ENCODE measurements at places on chromosomes 4 and X.
A peak's percentile ranks its signal among the peaks of the same experiment; 100 is the strongest.

DNA sequence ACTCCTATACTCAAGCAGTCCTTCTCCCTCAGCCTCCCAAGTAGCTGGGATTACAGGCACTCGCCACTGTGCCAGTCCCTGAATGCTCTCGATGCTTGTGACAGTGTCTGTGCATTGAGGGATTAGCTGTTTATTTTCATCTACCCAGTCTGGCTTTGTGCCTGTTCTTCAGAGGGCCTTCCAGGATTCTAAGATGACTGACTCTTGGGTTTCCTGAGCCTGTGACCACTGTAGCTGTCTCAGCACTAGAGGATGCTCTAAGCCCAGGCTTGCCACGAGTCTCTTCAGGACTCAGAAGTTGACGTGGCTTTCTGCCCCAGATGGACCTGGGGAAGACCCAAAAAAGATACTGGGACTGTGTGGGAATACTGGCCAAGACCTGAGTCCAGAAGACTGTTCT is 201.4 kb downstream of the ARHGAP10 start:
- DNase-seq: no peak

DNA sequence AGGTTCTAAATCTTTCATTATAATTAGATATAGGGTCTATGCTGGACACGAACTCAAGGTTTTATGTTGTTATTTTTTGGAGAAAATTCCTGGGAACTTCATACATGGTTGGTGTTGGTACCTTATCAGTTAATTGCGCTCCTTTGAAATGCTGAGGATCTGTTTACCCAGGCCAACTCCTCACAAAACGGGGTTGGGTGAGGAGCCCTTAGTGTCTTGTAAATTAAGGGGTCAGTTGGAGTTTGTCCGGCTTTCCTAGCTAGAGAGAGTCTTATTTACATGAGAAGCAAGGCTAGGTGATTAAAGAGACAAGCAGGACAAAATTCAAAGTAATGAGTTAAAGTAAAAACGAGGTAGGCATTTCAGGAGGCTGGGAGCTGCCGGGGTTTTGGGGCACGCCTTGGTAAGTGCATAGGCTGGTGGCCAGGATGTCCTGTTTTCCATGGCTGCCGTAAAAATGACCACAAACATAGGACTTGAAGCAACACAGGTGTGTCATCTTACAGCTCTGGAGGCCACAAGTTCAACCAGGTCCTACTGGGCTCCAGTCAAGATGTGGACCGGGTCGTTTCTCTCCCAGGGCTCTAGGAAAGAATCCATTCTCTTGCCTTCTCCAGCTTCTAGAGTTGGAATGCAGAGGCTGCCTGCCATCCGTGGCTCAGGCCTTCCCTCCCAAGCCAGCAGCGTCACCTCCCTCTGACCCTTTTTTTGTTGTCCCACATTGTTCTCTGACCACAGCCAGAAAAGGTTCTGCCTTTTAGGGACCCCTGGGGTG is 19.8 kb downstream of the PSAPL1 start:
- no peak for DNase-seq

DNA sequence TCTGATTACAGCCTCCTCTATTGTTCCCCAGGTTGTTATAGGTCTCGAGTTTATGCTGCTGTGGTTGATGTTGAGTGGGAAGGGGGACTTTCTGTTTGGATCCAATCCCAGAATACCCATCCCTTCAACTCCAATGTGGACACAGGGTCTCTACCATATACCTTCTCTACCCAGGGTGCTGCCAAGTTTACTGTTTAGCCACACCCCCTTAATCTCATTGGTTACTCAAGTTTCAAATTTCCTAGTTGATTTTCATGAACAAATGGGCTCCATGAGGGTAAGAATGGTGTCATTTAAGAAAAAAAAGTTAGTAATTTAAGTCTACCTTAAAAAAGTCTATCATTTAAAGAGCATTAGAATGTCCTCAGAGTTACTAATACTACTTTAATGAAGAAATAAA is 3.6 kb upstream of the SPP1 start:
- DNase-seq: no peak

- no peak for DNase-seq
These were observed 32.8 kb downstream of the ABCE1 start for GRCh38 chr4:145130788-145131399.

DNA sequence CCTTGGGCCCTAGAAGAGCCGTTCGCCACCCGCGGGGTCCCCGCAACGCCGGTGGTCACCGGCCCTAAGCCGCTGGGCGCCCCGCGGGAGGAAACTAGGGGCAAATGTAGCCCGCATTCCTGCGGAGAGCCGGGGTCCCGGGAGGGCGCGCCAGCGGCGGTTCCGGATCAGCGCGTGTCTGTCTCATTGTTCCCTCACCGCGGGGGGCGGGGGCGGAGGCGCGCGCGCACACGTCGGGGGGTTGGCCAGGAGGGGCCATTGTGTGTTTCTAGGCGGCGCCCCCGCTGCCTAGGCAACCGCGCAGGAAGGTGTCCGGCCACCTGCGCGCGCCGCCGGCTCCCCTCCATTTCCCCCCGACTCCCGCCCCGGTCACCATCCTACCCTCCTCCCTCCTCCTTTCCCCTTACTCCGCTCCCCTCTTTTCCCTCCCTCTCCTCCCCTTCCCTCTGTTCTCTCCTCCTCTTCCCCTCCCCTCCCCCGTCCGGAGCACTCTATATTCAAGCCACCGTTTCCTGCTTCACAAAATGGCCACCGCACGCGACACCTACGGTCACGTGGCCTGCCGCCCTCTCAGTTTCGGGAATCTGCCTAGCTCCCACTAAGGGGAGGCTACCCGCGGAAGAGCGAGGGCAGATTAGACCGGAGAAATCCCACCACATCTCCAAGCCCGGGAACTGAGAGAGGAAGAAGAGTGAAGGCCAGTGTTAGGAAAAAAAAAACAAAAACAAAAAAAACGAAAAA is 789 bp upstream of the DDX3X start:
- DNase-seq: peak; percentile 94

GRCh38 chr4:16931339-16932305 is 33.2 kb upstream of the LDB2 start:
- DNase-seq: no peak

DNA sequence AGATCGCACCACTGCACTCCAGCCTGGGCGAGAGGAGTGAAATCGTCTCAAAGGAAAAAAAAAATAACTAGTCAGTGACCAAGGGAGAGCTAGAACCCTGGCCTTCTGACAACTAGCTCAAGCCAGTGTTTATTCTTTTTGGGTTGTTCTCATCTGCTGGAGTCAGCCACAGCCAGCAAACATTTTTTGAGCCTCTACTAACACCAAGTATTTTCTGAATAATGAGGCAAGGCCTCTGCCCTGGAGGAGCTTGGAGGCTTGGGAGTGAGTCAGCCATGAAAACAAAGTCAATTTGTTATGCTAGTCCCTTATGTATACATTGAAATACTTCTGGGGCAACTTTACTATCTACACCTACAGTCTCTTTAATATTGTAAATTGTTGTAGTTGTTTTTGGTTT is 46.5 kb downstream of the TMA16 start:
- DNase-seq: no peak

DNA sequence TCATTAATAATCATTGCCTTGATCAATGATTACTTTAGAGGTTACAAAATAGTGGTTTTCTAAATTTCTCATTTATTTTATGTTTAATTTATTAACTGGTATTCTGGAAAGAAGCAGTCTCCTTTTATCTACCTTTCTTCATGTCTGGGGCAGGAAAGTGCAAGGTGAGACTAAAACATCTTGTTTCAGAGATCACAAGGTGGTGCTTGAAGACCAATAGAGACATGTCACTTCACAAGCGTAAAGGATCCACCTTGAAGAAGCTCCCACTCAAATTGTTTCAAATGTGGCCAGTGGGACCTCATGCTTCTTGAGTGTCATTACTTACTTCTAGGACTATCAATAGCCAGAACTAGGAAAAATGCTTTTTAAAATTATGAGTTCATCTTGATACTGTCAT is 1568.7 kb downstream of the RPA4 start:
- DNase-seq: no peak

DNA sequence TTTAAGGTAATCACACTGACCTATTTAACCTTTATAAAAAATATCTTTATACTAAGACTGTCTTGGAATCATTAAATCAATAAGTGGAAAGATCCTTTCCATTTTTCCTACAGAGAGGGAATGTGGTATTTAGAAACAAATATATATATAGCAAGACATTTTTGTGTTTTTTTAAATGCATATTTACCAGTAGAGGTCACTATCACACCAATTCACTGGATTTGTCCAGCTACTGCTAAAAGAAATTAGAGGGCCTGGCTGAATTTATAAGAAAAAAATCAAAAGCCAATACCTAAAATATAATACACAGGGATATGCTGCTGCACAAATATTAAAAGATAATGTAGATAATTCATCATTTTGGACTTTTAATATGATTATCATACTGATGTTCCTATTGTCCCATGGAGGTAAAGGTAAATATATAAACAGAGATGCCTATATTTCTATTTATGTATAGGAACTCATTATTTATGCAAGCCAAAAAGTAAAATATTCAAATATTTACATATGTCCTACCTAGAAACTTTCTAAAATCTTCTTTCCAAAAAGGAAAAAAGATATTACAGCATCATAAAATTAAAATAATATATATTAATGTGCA is 69.5 kb downstream of the PDE5A start:
- DNase-seq: no peak

- DNase-seq: no peak
These were observed 186.3 kb downstream of the DTHD1 start for GRCh38 chr4:36467670-36468069.

GRCh38 chr4:108058685-108059440 is 69.2 kb downstream of the HADH start:
- no peak for DNase-seq

DNA sequence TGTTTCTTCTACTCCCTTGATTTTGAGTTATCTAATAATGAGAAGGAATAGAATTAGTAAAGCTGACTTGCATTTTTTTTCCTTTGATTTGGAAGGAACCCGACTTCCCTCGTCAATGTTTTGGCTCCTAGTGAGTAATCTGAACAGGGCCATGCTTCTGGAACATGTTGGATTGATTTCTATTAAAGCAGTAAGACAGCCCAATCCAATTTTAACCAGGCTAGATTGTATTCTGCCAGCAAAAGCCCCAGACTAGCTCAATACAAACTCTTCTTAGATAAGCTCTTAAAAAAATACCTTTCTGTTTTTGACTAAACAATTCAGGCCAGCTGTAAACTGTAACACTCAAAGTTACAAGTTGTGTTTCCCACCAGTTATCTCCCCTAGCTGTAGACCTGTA is 126.2 kb downstream of the IRS4 start:
- no peak for DNase-seq

- no peak for DNase-seq
These were observed 140.5 kb downstream of the KLHL8 start for GRCh38 chr4:87079967-87080366.

DNA sequence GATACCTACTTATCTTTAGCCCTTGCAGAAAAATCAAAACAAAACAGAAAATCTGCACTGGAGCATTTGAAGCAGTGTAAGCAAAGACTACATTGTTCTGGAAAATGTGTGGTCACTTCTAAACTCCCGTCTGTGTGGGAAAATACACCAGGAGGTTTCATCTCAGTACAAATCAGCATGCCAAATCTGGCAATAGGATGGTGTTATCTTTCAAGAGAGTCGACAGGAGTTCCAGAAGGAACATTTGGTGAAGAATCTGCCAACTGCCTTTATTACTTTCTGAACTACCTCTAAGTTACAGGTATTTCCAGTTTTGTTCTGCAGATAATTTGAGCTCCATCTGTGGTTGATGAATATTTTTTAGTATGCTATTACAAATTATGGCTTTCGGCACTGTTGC is 1348.0 kb downstream of the RAPGEF2 start:
- DNase-seq: no peak

GRCh38 chr4:31041385-31041784 is 321.2 kb downstream of the PCDH7 start:
- DNase-seq: no peak

- DNase-seq: no peak
These were observed 80.9 kb downstream of the RFC1 start for GRCh38 chr4:39285111-39285795.

DNA sequence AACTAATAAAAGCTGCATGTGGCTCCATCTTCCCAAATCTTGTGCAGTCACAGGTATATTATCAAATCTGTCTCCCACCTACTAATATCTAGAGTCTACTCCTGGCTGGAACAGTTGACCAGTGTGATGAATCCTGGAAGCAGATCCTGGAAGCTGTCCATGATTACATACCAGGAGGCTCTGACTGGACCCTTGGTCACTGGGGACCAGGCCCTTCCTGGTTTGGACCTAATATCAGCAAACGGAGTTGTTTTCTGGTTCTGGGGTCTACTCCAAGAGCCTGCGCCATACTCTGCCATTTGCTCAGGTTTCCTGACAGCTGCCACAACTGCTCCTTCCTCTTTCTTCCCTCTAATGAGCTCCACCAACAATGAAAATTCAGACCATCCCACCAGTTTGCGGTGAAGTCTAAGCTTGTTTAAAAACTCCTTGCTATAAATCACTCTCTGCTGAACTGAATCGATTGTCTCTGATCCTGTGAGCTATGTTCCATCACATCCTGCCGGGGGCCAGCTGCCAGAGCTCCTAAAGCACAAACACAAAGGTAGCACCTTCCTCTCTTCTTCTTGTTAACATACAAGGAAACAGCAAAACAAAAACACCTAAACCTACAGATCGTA is 114.2 kb downstream of the PALLD start:
- DNase-seq: no peak

All from activated gamma-delta T cell (primary cell).